Posterior cingulate gyrus (tissue), 11 donors: ENCODE measurements at places on chromosomes 2 and 18.

GRCh38 chr2:3423492-3424170 lies 44.1 kb downstream of the TRAPPC12 start:
- DNase-seq, result peak; percentile 65

- DNase-seq, result no peak
Observed at GRCh38 chr2:146576339-146577111, 1268.3 kb upstream of the ACVR2A start.

DNA sequence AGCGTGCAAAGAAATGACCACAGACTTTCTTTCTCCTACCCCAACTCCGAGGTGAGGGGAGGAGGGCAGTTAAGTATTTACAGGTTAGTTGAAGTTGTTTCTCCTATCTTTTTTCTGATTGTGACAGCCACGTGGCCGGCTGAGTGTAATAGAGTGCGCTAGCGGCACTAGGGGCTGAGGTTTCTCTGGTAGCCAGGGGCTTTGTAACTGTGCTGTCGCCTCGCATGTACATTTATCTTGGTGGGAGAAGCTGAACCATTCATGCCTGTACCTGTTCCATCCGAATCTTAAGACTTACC lies 214.1 kb upstream of the STON1 start:
- no peak for DNase-seq

- DNase-seq, result no peak
Observed at GRCh38 chr2:19648583-19648982, 253.2 kb downstream of the TTC32 start.

DNA sequence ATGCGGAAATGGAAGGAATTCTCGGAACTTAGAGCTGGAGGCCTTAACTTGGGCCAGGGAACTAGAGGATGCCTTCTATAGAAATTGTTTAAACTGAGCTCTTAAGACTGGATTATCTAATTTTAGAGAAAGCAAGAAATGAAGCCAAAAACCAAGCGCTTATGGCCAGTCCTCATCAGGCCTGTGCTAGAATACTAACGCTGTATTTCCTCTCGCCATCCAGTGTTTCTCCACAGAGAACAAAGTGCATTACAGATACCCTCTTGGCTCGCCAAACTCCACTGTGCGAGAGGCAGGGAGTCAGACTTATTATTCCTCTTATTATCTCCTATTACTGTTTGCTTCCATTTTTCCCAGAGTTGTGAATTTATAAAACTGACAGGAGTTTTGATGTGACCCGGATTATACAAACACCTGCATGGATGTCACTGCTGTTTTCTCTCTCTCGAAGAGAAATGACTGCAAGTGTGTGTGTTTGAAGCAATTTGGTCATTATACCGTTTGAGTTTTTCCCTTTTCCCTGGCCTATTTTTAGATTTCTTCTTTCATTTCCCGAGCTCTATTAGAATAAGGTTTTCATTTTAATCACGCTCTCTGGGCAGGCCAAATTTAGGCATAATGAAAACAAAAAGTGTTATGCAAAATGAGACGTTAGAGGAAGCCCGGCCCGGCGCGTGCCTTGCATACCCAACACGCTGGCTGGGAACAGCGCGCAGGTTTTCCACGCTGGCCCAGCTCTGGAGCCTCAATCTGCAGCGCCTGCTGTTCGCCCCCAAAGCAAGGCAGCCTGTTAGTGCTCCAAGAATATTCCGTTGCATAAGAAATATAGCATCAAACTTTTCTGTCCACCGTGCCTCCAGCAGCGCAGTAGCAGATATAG lies 103.3 kb downstream of the ALK start:
- peak; percentile 89 for DNase-seq

DNA sequence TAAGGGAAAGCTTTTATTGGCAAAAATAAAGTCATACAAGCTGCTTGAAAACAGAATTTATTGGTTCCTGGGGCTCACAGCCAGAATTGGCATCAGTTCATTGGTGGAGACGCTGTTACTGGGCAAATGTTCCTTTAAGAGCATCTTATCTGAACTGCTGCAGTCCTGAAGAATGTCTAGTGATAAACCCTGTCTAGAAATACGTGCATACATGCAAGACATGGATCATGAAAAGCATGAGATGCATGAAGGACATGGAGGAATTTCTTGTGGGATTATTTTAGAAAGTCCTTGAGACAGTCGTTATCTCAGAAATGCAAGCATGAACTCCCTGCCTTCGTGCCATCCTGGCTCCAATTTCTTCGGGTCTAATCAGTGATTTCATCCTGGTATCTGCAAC lies 32.5 kb upstream of the FHOD3 start:
- DNase-seq, result no peak

GRCh38 chr2:9294764-9295163 lies 88.2 kb downstream of the ASAP2 start:
- no peak for DNase-seq

DNA sequence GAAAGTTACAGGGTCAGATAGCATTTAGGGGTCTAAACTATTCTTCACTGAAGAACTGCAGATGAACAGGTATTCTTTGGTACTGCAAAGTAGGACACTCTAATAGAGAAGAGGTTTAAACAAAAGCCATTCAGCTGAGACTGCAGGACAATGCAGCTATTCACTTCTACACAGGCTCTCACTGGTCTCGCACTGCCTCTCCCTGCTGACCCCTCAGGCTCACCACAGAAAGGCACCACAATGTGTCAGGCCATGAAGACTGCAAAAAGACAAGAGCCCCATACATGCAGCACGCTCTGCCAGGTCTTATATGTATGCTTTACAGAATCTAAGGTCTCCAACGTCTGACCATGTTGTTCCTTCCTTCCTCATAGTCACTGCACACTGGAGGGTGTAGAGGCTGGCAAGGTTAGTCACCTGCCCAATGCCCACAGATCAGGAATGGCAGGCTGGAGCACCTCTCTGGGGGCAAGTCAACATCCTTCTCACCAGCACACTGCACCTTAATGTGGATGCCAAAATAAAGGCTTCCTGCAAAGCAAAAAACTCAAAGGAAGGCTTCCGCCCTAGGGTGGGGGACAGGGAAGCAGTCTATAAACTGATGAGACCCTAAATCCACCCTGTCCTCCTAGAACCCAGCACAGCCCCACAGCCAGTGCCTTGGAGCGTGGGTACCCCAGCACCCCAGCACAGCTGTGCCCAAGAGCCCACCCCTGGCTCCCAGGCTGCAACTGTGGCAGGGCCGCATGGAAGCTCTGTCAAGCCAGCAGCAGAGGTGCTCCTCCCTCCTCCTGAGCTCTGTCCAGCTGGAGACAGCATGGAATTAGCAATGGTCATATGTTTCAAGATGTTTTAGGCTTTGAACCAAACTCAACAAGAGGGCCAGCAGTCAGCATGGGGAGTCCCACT lies 10.7 kb upstream of the RNU4ATAC start:
- peak; percentile 95 for DNase-seq

GRCh38 chr2:232700154-232700553 lies 3.0 kb downstream of the GIGYF2 start:
- DNase-seq, result no peak

DNA sequence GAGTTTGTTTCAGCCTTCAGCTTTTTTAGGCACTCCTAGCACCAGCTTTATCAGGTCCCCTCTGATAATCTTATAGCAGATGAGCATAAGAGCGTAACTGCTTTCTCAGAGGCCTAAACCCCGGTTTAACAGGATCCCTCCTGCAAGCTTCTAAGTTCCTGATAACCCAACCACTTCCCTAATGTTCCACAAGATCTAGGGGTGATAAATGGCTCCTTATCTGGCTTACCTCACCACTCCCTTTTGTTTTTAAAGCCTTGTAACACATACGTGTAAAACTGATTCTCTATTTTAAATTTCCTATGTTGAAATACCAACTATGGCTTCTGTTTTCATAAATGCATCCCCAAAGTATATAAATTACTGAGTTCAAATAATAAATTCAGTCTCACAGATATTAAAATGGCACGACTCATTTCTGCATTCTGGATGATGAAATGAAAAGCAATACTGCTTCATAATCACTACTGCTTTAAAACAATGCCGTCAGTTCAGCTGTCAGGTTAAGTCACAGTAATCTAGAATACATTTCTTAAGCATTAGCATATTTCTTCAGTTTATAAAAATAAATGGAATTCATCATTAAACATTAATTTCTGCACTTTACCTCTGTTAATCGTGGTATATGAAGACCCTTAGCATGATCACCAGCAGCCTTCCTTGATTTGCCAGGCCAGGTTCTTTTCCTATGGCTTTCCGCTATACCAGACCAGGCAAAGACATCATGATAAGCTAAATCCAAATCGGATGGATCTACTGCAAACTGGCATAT lies 126.3 kb downstream of the C2orf74 start:
- no peak for DNase-seq

GRCh38 chr2:226310146-226310545 lies 489.5 kb downstream of the IRS1 start:
- DNase-seq, result no peak

- no peak for DNase-seq
Observed at GRCh38 chr2:165009466-165009865, 54.1 kb upstream of the SLC38A11 start.

DNA sequence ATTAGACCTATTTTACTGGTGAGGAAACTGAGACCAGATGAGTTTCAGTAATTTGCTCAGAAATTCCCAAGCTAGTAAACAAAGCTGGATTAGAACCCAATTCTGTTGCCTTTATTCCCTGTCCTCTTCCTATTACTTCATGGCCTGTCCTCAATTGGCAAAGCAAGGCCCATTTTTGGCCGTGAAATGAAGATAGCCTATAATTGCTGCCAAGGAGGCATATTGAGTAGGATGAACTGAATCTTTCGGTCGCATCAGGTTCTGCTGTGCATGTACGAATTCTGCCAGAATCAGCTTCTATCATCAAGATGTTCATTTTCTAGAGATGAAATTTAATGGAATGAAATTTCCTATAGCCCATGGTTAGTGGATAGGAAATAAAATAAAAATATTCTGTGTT lies 1485.2 kb upstream of the PIK3C3 start:
- DNase-seq, result no peak

GRCh38 chr2:109342256-109342850 lies 213.3 kb downstream of the SH3RF3 start:
- DNase-seq, result no peak

GRCh38 chr2:102473020-102473419 lies at the start of gene SLC9A4:
Gene SLC9A4 (plus strand): TSS chr2:102473226. CDS start chr2:102473760, 534 bp downstream.
- peak; percentile 62 for DNase-seq

DNA sequence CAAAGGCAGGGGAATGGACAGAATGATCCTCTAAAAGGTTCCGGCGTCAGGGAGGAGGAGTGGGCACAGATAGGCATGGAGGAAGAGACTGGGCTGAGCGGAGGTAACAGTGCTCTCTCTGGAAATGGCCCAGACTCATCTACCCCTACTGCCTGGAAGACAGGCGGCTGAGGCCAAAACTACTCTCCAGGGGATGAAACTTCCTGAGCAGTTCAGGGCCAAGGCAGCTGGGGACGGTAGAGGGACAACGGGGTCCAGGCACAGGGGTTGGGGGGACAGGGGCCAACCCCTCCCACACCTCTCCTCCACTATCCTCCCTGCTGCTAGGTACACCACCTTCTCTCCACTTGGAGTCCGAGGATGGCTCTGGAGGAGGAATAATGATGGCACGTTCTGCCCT lies 94.3 kb downstream of the TNS1 start:
- no peak for DNase-seq

DNA sequence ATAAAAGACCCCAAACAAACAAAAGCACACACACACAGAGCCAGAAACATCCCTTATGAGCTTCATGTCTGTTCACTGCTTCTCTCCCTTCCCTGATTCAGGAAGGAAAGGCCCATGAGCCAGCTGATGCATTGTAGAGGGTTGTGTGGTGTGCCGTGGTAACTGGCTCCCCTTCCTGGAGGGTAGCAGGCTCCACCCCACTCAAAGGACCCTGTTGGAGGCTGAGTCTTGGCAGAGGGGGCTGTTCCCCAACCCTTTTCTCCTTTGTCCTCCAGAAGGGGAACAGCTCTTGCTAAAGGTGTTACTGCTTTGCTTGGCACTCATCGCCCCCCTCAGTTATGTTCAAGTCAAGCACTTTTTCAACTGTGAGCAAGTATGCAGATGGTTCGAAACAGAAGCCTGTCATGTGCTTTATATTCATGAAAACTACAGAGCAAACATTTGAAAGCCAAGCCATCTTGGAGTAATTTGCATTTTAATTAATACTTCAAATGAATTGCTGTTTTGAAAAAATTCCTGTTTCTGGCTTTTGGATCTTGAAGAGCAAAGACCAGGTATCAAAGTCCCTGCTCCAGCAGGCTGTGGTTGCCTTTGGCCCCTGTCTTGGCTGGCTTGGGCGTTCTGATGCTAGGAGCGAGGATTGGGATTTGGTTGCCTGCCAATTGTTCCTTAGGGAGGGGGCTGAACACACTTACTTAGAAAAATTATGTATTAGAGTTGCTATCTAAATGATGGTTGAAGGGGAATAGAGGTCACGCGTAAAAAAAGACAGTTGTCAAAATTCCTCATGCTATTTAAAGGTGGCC lies 267.8 kb downstream of the TSN start:
- DNase-seq, result no peak

- no peak for DNase-seq
Observed at GRCh38 chr2:136135921-136136906, 18.3 kb upstream of the CXCR4 start.

DNA sequence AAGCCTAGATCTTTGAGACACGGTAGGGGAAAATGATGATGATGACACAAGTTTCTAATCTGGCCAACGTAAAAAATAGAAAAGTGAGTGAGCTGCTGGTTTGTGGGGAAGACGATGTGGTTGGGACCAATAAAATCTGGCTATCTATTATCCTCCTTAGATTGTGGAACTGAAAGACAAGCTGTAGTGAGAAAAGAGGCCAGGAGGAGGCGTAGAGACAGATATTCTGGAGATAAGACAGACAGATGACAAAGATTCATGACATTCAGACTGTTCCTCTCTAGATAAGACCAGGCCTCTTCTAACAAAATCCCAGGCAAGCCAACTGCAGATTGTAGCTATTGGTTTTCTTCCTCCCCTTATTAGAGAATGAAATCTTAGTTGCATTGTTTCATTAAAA lies 376.3 kb upstream of the UBE2E3 start:
- no peak for DNase-seq

DNA sequence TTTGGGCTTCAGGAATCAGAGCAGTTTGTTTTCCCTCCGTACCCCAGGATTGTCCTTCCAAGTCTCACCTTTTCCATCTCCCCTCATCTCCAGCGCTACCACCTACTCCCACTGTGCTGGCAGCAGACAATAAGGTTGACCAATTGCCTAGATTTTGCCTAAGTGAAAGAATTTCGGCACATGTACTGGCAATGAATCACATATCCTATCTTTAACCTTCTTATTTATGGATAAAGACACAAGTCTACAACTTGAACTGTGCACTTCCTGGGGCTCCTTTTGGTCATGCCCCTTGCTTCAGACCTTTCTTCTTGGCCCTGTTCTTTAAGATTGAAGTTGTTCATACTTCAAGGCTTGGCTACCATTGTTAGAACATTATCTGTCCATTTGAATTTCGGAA lies 71.4 kb downstream of the KCMF1 start:
- no peak for DNase-seq

DNA sequence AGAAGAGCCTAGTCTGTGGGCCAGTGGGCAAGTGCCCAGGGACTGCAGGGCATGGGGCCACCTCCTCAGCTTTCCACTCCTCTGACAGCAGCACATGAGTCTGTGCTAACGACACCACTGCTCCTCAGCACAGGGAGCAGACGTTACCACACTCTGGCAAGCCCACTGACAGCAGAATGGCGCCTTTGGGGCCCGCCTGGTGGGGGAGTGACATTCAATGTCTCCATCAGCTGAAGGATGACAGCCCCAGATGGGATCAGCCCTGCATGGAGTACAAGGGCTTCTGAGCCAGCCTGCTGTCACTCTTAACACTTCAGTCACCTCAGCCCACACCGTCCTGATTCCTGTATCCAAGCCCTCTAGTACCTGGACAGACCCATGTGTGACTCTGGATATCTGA lies 149.4 kb upstream of the SMAD2 start:
- no peak for DNase-seq
